ENCODE measurements at places on chromosomes 3 and 15.

DNA sequence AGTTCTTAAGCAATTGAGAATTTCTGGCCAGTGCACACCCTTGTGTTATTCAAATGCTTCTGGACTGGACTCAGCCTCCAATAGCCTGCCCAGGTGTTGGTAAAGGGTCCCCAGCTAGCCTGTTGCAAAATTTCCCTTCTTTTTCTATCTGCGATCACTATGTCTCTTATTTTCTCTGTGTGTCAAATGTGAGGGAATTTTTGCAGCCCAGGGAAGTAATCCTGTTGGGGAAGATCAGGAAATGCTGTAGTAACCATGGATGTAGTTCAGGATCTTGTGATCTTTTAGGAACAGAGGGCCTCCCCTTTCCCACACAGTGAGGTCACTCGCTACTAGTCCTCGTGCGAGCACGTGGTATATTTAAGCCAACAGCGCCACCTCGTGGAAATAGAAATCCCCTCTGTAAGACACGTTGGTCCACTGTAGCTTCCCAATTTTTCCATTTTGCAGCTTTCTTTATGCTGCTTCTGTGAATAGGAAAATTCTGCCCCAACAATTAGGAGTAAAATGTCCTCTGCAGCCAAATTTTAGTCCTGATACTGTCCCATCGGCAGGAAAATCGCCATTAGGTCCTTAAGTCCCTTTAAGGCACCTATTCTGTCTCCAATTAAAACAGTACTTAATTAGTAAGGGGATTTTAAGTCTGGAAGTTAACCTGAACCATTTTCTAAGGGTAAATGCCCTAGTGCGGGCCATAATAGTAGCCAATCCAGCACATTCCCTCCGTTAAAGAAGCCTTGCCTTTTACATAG, 4.0 kb upstream of the SMCO1 start:
- DNase-seq, result peak; percentile 13

DNA sequence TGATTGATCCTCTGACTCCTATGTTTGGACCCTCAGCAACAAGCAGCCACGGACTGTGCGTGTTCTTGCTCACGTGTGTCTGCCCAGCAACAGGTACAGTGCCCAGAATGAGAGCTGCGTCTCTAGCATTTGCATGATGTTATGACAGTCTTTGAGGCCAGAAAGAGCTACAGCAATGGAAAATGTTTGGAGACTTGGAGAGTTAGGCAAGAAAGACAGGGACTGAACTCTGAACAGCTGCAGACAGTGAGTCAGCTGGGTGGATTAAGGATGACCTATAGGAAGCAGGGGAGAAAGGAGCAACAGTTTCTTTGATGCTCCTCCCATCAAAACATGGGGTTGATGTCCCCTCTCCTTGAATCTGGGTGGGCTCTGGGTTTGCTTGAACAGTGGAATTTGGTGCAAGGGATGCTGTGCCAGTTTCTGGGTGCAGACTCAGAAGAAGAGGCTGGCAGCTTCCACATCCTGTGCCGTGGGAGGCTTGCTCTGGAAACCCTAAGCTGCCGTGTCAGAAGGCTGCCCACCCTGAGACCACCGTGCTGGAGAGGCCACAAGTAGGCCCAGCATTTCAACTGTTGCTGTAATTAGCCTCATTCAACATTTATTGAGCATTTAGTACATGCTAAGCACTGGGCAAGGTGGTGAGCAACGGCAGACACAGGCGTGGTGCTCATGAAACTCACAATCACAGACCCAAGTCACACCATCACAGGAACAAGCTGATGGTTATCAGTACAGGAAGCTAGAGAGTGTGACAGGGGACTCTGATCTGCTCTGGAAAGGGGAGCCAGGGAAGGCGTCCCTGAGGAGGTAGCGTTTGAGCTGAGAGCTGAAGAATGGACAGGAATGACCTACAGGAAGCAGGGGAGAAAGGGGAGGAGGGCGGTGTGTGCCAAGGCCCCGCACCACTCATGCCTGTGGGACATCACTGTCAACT, 21.7 kb downstream of the CCR9 start:
- no peak for DNase-seq

DNA sequence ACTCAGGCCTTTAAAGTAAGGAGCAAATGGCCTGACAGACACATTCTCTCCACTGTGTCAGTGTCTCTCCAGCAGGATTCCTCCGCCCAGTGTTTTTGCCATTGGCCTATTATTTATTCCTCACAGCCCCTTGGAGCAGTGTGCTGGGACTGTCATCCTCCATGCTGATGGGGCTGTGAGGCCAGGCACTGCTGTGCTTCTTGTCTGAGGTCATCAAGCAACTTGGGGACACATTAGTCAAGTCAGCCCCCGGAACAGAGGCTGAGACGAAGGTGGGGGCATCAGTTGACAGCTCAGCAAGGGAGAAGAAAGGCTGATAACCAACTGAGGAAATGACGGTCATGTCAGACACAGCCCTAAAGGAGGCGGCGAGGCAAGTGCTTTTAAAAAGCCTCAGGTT, 67.4 kb downstream of the XXYLT1 start:
- no peak for DNase-seq

GRCh38 chr15:80028937-80029336, 30.5 kb upstream of the ZFAND6 start:
- DNase-seq, result no peak

GRCh38 chr3:50226888-50227389, 9.1 kb upstream of the GNAI2 start:
- no peak for DNase-seq

DNA sequence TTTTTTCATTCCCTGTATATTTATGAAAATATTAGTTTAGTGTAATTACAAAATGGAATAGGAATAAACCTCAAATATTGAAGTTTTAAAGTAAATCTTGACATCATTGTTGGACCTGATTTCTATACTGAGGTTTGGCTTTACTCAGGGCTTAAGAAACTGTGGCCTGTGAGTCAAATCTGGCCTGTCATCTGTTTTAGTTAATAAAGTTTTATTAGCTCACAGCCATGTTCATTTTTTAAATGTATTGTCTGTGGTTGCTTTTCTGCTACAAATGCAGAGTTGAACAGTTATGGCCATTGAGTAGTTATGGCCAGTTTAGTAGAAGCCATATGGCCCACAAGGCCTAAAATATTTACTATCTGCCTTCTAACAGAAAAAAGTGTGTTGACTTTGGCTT, 80.7 kb downstream of the DIPK2A start:
- DNase-seq, result no peak

- DNase-seq, result no peak
Observed at GRCh38 chr3:160886421-160886820, 130.4 kb downstream of the PPM1L start.

DNA sequence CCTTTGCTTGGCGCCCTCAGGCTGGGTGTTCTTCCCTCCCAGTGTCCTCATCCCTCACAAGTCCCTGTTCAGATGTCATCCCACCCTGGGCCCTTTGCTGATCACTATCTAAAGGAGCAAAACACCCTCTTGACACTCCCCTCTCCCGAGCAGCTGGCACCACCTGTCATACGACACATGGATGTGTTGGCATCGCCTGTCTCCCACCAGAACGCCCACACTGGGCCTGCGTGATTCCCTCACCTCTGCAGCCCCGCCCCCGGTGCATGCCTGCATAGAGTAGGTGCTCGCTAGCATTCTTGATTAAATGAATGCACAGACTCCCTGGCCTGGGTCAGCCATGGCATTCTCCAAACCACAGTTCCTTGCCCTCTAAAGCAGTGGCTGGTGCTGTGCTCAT, 75.8 kb downstream of the DNAJB8 start:
- DNase-seq, result no peak

DNA sequence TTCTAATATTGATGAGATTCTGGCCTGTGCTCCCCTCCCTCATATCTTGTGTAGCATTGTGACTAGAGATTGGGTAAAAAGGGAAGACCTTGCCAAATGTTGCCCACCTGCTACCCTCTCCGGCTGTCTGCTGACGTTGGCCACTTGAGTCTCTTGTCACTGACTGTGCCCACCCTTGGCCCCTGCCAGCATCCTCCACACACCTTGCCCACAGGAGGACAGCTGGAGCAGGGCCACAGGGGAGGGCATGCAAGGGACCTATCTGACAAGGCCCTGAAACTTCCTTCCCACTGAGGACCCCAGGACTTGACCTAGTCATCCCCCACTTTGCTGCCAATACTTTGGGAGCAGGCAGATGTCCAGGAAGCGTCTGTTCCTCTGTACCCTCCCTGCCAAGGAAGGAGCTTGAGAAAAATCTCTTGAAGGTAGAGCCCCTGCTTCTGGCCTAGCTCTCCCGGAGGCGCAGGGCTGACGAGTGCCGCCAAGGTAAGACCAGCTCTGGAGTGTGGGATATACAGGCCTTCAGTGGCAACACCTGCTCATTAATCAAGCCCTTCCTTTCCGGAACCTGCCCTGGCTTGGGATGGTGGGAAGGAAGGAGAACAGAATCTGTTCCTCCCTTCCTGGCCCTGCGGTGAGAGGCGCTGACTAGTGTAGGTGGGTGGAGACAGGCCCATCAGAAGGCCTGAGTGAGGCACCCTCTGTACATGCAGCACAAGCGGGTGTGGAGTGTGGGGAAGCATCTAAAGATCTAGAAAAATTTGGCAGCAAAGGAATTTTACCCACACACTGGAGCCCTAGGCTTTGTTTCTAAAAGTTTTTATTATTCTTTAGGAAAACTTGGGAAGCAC, 4.9 kb upstream of the PAK6 start:
- DNase-seq, result no peak

- DNase-seq, result no peak
Observed at GRCh38 chr15:99348412-99348811, 97.1 kb downstream of the LRRC28 start.

- no peak for DNase-seq
Observed at GRCh38 chr3:175434561-175434960, 575.4 kb downstream of the NAALADL2 start.

DNA sequence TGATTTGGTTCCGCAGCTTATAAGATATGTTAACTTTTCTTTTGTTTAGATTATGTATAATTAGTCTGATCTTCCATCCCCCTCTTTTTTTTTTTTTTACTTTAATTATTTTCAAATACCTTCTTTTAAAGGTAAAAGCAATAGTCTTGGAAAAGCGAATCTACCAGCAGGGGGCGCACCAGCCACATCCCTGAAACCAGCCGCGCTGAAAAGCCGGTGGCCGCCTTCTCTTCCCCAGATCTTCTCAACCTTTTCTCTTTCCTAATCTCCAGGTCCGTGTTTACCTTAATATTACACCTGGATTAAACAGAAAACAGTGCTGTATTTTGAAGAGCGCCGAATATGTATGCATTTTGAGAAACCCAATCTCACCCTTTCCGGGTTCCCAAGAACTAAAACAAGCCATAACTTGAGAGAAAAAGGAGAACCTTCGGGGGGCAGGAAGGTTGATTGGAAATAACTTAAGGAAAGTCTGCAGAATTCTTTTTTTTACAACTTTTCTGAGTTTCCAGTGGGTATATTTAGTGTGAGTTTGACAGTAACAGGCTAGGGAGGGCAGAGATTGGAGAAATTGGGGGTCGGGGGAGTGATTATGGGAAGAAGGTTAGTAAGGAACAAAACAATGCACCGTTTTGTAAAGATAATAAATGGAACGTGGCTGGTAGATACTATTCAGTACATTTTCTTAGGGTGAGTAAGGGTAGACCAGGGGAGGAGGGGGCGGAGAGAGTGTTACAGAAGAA, 2.0 kb upstream of the SOX2 start:
- DNase-seq, result peak; percentile 21

DNA sequence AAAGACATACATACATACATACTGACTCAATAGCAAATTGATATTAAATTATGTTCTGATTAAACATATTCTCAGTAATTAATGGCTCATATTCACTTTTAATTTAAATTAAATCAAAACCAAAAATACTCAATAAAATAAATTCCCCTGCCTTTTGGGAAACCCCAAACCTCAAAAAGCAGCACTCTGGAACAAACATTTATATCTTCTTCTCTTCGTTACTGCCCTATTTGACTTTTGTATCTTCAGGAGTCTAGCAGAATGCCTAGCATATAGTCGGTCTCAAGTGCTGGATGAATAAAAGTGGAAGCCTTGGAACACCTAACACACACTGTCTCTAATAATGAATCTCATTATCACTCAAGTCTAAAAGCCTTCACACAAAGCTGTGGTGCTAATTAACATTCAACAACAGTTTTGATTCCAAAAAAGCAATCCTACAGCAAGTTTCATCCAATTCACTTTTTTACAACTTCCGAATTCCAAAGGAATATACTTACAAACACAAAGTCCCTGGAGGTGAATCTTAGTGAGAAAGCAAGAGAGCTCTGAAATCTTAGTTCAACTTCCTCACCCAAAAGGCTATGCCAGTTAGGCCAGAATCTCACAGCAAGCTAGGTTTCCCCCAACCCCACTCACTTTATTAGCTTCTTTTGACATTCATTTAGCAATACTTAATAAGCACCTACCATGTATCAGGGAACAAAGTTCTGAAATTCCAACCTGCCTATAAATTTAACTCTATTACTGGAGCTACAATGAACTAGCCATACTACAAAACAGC, 35.0 kb downstream of the GSK3B start:
- DNase-seq, result no peak

DNA sequence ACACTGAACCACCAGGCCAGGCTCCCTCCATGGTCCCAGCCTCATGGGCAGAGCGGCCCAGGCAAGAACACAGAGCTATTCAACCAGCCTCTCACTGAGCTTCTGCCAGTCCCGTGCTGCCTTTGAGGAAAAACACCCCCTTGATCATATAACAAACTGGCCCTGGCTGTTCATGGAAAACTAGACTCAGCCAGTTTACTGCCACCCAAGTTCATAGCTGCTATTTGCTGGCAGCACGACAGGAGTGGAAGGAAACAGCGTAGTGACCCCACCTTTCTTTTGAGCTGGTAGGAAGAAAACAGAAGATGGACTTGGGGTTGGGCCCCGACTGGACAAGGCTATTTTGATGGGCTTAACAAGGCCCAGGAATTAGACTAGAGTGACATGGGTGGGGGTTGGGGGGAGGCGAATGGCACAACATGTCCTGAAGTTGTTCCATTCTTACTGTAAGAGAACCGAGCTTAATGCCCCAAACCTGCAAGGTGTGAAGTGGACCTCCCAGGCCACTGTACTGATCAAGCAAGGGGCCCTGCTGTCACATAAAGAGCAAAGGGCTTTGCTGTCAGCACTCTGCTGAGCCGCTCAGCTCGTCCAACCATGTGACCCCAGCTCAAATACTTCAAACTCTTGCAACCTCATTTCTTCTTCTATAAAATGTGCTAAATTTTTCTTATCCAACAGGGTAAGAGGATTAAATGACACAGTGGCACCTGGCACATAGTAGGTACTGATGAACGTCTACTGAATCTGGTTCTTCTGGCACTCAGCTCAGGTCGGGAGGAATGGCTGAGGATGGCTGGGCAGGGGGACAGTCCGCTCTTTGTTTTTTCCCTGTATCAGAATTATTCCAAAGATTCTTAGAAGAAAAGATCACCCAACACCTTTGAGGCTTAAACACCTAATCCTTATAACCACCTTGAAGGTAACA, 1.6 kb downstream of the FBXL22 start:
- DNase-seq, result no peak

DNA sequence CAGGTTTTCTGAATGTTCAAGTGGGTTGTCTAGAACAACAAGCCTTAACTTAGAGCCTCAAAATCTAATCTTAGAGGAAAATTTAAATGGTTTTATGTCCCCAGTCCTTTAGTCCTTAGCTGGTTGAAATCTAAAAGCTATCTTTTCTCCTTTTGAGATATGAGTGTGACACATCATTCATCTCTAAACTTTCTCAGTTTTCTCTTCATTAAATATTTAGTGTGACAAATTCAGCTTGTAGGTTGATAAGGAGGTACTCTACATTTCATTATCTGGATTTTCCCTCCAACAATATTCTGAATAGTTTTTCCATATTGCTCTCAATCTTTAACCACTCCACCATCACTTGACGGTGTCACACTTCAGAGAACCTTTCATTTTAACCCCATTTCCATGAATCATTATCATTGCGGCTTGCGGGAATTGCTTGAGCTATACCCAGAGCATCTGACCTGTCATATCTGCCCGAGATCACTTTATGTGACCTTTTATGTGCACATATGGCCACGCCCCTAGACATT, 16.1 kb upstream of the ATP8B4 start:
- no peak for DNase-seq

GRCh38 chr3:195591852-195592251, 8.1 kb upstream of the APOD start:
- DNase-seq, result no peak

All from stimulated activated CD8-positive, alpha-beta memory T cell treated with anti-CD3 and anti-CD28 coated beads, Interleukin-4, amount 100 ng/mL, for 1 hour (primary cell).